ENCODE measurements at places on chromosomes 3 and 15. TPM values are rescaled to one million over a fixed set of nuclear protein-coding genes. Genes with fewer than 3 reads are reported as not detected.

Gene KCNAB1
- not detected for total RNA-seq

Gene ADAMTS17
- 0.60 TPM for total RNA-seq

Gene LMAN1L
- total RNA-seq = 0.11 TPM

Gene RTP4
- total RNA-seq = 3.4 TPM

Gene MESP2
- total RNA-seq = not detected

Gene IL17RE
- total RNA-seq = 1.2 TPM

Gene ZNF609
- total RNA-seq = 37.2 TPM

Gene ARGFX
- not detected for total RNA-seq

Gene NEK10
- 0.29 TPM for total RNA-seq

Gene LNP1
- 2.5 TPM for total RNA-seq
